ENCODE measurements at places on chromosomes 4 and X.

GRCh38 chr4:56704089-56704871, 23.2 kb upstream of the HOPX start:
- no peak for DNase-seq

- no peak for DNase-seq
Measured at GRCh38 chr4:137572647-137573046, 40.4 kb upstream of the PCDH18 start.

GRCh38 chrX:140431521-140431920, 73.3 kb downstream of the SOX3 start:
- DNase-seq = no peak

DNA sequence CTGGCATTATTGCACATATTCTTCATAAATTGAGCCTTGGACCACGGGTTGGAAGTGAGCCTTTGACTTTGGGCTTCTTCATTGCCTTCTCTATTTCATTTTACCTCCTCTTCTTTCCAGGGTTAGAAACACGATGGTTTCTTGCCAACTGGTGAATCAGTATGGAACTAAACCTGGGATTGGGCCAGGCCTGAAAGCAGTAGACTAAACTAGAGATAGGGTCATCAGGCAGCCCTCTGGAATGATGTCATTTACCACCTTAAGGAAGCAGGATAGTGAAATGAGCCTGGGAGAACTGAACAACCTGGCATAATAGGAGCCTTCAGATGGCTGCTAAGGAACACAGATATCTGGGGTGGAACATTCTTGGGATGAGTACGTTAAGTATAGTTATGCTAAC, 67.5 kb upstream of the ATP8A1 start:
- no peak for DNase-seq

DNA sequence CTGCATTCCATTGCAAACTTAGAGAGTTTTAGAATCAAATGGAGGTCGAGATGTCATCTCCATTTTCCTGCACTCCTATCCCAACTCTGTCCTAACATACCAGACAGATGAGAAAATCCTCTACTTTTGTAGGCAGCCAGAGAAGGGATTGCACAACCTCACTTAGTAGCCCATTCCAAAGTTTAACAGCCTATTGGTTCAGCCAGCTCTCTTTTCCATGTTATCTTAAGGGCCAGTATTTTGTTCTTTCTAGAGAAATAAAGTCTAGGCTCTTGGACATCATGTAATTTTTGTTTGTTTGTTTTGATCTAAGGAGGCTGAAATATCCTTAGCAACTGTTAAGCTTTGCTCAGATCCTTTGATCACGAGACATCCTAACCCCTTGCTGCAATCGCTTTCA, 173.0 kb downstream of the COX18 start:
- DNase-seq = no peak

GRCh38 chrX:16770970-16771482, 15.2 kb upstream of the TXLNG start:
- DNase-seq = no peak

GRCh38 chrX:112571388-112571787, 108.3 kb downstream of the LHFPL1 start:
- DNase-seq = no peak

- DNase-seq = no peak
Measured at GRCh38 chr4:112083587-112084347, 61.5 kb upstream of the FAM241A start.

GRCh38 chr4:150931005-150931404, 84.1 kb downstream of the LRBA start:
- DNase-seq = no peak

- no peak for DNase-seq
Measured at GRCh38 chrX:15299941-15300851, 15.2 kb downstream of the ASB11 start.

GRCh38 chr4:30837131-30837539, 117.0 kb downstream of the PCDH7 start:
- DNase-seq = no peak

GRCh38 chr4:128844931-128845330, 35.4 kb downstream of the JADE1 start:
- DNase-seq = no peak

- no peak for DNase-seq
Measured at GRCh38 chr4:159055833-159056232, 47.0 kb upstream of the RAPGEF2 start.

DNA sequence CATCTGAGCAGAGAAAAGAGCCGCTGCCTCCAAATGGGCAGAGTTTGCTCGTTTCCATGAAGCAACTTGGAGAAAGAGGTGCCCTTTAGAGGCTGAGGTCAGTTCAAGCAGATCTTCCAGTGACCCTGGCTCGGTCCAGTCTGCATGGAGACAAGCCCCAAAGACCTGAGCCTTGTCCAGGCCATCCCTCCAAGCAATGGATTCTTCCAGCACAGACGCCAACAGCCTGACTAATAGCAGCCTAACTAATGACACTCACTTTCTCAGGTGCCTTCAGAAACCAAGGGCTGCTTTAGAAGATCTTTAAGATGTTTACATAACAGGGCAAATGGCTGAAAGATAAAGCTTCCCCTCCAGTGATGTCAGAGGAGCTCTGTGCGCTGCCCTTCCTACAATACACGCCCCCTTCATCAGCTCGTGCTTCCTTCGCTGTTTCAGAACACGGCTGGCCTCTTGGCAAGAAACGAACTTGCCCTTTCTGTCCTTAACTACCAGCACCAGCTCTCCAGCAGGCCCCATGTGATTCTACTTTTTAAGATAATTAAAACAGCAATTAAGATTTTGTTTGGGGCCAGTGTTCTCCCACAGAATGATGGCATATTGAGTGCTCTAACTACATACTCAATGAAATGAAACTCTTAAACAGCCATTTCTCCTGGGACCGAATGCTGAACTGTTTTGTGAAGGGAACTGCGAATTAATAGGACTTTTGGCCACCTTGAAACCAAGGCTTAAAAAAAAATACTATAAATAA, 119.0 kb downstream of the GPR143 start:
- DNase-seq = no peak

DNA sequence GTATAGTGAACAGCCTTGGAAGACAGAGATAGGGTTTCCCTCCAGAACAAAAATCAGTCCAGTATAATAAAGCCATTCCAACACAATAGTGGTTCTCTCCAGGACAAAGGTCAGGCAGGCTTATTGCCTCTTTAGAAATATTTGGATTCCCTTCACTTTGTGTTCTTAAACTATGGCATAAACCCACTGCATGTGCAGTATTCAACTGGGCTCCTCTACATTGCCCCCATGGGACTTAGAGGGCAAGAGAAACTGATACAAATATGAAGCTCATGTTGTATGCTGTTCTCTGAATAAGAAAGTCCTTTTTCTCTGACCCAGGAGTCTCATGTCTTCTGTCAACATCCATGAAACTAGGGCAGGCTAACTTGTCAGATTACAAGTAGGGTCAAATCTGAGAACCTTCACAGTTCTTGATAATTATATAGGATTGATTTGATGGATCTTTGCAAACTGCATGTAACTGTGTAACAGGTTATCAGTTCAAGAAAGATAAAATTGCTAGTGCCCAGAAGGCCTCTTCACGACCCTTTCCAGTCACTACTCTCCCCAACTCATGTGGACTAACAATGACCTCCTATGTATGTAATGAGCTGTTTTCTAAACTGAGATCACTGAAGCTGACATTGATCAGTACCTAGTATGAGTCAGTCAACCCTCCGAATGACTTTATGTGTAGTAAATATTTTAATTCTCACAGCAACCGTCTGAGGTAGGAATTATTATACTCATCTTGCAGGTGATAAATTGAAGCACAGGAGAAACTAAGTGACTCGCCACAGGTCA, 31.9 kb upstream of the FAM9C start:
- no peak for DNase-seq

GRCh38 chr4:113442826-113443225, 318.7 kb downstream of the CAMK2D start:
- no peak for DNase-seq

DNA sequence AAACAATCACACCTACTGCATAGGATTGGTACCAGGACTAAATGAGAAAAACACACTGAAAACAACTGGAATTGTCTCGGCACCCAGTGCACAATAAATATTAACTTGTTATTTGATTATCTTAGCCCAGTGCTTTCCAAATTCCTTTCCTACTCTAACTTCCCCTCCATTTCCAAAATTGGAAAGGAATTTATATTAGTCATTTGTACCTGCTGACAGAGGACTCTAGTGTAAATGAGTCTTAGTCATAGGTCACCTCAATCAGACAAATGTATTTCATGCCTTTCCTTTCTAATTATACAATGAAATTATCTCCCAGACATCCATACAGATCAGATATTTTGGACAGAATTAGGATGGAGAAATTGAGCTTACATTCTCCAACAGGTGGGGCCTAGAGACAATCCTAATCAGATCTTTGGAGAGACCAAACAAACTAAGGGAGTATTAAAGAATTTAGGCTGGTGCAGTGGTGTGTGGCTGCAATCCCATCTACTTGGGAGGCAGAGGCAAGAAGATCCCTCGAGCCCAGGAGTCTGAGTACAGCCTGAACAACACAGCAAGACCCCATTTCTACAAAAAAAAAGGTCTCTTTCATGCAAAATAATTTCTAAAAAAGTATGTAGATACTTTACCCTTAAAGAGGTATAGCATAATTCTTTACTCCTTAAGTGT, 10.1 kb downstream of the SH3D19 start:
- no peak for DNase-seq

- DNase-seq = no peak
Measured at GRCh38 chr4:182795446-182796238, 121.5 kb downstream of the DCTD start.

DNA sequence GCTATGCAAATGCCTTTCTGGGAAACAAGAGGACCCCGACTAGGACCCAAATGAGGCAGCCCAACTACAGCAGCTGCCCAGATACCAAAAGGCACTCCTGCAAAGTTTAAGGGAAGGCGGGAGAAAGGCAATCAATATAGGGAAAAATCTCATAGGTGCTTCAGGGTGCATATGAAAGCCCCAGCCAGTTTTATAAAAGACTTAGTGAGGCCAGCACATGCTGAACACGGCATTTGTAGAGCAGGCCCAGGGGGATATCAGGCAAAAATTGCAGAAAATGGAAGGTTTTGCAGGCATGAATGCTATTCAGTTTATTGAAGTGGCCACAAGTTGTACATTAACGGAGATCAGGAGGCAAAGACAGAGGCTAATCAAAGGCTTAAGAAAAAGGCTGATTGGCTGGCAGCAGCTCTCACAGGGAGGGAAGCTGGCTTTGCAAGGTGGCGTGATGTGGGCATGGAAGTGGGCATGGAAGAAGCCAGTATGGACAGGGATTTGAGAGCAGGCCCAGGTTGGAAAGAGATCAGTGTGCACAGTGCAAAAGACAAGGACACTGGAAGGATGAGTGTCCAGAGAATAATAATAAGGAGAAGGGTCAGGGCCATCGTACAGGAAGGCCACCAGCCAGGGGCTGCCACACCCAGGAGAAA, 37.7 kb upstream of the UGT2B7 start:
- no peak for DNase-seq

- no peak for DNase-seq
Measured at GRCh38 chr4:20615486-20616260, 84.6 kb upstream of the PACRGL start.

DNA sequence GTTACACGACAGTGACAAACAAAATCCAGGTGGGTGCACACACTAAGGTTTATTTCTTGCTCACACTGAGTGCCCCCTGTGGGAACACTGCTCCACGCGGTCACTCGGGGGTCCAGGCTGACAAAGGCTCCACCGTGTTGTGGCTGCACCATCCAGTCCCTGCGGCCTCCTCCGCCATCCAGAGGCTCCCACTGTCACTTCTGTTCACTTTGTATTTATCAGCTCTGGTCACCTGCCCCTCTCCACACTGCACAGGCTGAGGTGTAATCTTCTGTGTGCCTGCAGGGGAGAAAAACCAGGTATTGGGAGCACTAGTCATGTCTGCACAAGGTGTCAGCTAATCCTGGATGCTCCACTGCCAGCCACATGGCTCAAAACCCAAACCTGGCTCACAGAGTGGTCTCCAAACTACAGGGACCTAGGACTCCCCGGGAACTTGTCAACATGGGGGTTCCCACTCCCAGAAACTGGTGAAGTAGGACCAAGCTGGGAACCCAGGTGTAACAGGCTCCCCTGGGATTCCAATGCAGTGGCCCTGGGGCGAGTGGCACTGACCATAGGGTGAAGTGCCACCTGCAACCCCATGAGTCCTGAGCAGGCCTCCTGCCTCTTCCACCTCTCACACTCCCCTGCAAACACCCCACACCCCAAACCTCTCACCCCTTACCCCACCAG, 25.5 kb downstream of the HMX1 start:
- no peak for DNase-seq

DNA sequence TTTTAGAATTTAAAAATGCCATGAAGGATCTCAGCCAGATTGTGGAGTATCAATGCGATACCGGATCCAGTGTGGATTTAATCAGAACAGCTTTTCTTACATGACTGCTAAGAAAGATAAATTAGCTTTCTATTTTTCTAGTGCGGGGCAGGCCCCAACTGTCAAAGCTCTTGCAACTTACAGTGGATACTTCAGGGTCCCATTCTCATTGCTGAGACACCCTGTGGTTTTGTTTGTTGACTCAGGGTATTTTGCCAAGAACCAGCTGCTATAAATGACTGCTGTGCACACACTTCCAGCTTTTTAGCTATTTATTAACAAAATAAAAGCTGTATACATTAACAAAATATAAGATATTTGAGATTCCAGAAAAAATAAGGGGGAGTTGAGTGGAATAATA, 166.4 kb downstream of the DCLK2 start:
- DNase-seq = no peak

- no peak for DNase-seq
Measured at GRCh38 chr4:118989098-118990080, 100.7 kb downstream of the SYNPO2 start.

DNA sequence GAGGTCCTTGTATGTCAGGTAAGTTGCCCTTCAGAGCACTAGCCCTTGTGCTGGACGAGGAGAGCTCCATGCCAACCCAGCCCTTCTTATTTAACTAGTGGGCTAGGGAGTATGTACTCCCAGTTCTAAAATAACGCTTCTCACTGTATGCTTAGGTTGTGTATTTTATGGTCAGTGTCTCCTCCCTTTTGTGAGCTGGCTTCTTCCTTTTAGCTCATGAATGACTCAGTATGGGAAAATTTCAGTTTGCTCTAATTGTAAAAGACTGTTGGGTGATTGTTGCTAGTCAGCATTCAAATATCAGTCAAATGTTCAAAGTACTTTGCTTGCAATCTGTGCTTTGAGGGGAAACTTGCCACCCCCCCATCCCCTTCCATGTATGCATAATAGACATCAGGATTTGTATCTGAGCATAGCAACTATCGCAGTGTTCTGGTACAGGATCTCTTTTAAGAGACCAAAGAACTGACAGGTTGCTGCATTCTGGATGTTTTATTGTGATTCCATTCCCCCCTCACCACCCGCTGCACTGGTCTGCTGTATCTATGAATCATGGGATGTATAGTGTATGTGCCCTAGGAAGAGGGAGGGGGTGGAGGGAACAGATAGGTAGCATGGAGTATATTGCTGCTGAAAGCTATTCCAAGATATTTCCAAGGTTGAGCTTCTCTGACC, 34.7 kb downstream of the DLG3 start:
- no peak for DNase-seq

DNA sequence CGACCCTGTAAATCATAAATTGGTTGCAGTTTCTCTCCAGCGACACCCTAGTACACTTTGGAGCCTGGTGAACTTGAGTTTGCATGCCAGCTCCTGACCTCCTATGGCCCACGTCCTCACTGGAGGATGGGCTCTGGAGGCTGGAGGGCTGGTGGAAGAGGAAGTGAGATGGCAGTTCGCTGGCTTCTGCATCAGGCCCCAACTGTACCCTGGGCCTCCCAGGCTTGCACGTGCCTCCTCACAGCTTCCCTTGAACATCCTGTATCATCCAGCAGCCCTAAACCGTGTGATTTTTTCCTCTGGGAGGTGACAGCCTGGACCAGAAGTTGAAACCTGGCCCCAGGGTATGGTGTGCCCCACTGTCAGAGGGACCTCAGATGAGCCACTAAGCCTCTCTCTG, 78.5 kb downstream of the HTRA3 start:
- no peak for DNase-seq

Measured in activated T-helper 1 cell treated with anti-CD3 and anti-CD28 coated beads, Interleukin-2, amount 50 U/mL, for 16 hours (primary cell).